ENCODE measurements at places on chromosomes 3 and 15.
A peak's percentile ranks its signal among the peaks of the same experiment; 100 is the strongest.

DNA sequence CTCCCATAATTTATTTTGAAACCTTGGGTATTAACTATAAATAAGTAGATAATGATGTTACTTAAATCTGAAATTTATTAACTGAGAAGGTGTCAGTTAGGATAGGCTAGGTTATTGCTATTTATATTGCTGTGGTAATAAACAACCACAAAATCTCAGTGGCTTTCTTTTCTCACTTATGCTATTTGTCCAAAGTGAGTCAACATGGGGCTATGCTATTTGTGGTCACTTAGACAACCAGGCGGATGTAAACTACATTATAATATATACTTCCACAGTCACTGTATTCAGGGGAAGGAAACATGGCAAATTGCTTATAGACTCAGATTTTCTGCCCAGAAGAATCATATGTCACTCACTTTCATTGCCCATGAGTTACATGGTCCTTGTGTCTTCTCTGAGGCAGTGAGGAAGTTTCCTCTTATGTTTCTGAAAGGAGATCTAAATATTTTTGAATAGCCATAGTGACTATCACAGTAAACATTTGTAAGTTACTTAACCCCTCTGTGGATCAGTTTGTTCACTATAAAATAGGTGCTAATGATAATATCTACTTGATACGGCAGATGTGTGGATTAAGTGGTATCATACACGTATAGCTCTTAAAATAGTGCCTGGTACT is 19.8 kb downstream of the HMG20A start:
- DNase-seq: no peak

DNA sequence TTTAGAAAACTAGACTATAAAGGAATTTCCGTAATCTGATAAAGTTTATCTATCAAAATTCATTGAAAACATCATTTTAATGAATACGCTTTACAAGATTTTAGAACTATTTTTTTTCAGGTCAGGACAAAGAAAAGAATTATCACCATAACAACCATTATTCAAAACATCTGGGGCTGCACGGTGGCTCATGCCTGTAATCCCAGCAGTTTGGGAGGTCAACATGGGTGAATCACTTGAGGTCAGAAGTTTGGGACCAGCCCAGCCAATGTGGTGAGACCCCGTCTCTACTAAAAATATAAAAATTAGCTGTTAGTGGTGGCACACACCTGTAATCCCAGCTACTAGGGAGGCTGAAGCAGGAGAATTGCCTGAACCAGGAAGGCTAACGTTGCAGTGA is 260.4 kb downstream of the WNT5A start:
- no peak for DNase-seq

DNA sequence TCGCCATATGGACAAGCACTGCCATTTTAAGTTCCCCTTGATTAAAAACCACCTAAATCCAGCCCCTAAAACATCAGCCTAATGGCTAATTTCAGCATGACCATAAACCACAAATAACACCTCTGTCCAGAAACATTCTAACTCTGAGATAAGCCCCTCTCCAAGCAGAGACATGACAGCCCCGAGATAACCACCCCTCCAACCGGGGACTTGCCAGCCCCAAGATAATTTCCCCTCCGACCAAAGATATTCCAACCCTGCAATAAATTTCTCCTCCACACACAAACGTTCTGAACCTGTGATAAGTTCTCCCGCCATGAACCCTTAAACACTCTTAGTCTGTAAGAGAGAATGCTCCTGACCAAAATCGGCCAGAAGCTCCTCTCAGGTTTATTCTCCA is 586.8 kb downstream of the EDEM1 start:
- DNase-seq: no peak

- DNase-seq: no peak
Measured at GRCh38 chr3:37816271-37816670, 45.4 kb upstream of the CTDSPL start.

DNA sequence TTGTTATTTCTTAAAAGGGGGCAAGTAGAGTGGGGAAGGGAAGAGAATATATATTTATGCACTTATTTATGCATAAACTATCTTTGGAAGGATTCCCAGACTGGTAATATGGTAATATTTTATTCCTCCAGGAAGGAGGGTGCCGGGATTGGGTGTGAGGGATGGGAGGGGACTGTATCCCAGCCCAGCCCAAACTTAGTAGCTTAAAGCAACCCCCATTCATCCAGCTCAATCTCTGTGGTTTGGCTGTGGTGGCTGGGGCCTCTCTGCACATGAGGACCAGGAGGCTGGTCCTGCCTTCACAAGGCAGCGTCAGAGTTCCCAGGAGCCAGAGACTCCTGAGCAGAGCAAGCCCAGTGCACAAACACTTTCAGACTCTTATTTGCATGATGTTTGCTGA is 48.4 kb downstream of the CCNL1 start:
- DNase-seq: no peak

- DNase-seq: peak; percentile 77
Measured at GRCh38 chr15:25710184-25710583, 152.9 kb downstream of the ATP10A start.
